T-helper 9 cell (primary cell): ENCODE measurements at places on chromosomes 2 and 18.

GRCh38 chr18:5196253-5197031, 615 bp downstream of the AKAIN1 start:
- DNase-seq = no peak

- DNase-seq = no peak
Measured at GRCh38 chr2:3189076-3189591, 188.5 kb downstream of the EIPR1 start.

- no peak for DNase-seq
Measured at GRCh38 chr18:51711298-51711889, 513.9 kb upstream of the MEX3C start.

GRCh38 chr2:60553495-60554073, at the start of gene BCL11A:
TSS of gene BCL11A (minus strand) at chr2:60553654. CDS start at chr2:60553270, 384 bp downstream.
- no peak for DNase-seq

- no peak for DNase-seq
Measured at GRCh38 chr2:68203587-68203986, 45.9 kb downstream of the PNO1 start.

DNA sequence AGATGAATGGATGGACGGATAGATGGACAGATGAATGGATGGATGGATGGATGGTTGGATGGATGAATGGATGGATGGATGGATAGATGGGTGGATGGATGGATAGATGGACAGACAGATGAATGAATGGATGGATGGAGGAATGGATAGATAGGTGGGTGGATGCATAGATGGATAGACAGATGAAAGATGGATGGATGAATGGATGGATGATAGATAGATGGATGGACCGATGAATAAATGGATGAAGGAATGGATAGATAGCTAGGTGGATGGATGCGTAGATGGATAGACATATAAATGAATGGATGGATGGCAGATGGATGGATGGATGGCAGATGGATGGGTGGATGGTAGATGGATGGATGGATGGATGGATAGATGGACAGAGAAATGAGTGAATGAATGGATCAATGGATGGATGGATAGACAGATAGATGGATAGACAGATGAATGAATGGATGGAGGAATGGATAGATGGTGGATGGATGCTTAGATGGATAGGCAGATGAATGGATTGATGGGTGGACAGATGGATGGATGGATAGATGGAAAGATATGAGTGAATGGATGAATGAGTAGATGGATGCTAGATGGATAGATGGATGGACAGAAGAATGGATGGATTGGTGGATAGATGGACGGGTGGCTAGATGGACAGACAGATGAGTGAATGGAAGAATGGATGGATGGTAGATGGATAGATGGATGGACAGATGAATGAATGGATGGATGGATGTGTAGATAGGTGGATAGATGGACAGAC, 167.9 kb downstream of the TRIM43 start:
- DNase-seq = no peak

DNA sequence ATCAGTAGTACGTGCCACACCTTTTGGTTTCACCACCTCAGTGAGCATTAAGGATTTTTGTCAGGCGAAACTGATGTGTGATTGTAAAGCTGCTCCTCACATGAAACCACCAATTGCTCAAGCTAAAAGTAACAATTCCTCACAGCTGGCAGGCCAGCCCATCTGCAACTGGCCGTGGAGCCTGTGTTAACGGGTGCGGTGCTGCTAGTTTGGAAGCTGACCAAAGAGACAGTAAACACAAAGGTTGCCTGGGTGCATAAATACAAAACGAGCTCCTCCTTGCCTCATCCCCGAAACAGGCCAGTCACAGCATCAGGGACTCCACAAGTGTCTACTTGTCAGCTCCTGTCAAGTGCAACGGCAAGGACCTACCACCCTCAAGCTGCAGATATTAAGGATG, 32.0 kb downstream of the LGALSL start:
- DNase-seq = no peak
